ENCODE measurements at places on chromosomes 1 and 21.

DNA sequence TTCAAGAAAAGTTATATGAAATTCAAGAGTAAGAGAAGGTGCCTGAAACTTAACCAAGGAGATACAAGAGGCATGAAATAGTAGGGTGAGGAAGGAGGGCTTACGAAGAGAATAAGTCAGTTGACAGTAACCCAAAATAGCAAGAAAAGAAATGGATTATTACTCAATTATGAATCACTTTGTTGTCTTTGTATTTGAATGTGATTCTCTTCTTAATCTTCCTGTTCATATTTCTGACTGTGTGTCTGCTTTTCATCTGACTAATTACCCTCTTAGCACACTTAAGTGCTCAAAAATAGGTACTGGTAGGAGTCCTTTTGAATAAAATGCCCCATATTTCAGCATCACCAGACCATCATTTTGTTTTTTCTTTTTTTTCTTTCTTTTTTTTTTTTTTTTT lies 39.4 kb downstream of the GLMN start:
- DNase-seq = no peak

GRCh38 chr1:56070601-56071000 lies 508.8 kb downstream of the PLPP3 start:
- DNase-seq = no peak

- no peak for DNase-seq
Observed at GRCh38 chr1:240970253-240970652, 358.3 kb upstream of the GREM2 start.

GRCh38 chr1:200374569-200375295 lies 35.1 kb downstream of the ZNF281 start:
- no peak for DNase-seq

DNA sequence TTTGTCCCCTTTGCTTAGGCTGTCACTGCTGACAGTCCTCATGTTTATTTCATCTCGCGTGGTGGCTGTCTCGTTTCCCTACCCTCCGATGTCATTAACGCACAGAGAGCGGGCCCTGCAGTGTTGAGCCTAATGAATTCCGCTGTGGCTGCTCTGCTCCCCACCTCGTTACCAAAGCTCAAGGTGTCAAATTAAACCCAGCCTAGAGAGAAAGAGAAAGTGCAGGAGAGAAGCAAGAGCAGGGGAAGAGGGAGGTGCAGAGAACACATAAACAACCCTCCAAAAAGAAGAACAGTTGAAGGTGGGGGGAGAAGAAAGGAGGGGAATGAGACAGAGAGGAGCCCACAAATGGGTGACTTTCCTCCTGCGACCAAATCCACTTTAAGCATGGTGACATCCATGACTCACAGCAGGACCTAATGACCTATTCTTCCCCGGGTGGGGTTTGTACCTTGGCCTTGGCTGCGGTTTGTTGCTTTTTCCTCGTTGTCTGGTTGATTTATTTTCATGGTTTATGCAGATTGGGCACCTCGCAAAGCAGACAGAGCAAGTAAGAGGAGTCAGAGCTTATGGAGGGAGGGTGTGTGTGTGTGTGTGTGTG lies 92.5 kb downstream of the PBX1 start:
- DNase-seq = no peak

DNA sequence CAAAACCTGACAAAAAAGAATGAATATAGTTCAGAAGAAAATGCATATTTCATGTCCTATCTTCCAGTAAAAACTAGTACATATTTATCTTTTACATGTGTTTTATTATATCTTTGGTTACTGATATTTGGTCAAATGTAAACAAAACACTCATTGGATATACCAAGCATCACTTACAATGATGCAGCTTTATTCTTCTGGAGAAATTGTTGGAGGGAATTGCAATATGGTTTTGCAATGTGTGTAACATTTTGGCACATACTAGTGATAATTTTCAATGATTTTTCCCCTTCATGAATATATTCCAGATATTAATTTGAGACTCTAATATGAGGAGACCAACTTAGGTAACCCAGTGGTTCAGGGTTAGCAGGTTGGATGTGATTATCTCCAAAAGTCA lies 146.1 kb downstream of the ZC3H11B start:
- DNase-seq = no peak
